Inflammatory macrophage treated with lipopolysaccharide for 4 hours (primary cell): ENCODE measurements at places on chromosomes 5 and 9.

DNA sequence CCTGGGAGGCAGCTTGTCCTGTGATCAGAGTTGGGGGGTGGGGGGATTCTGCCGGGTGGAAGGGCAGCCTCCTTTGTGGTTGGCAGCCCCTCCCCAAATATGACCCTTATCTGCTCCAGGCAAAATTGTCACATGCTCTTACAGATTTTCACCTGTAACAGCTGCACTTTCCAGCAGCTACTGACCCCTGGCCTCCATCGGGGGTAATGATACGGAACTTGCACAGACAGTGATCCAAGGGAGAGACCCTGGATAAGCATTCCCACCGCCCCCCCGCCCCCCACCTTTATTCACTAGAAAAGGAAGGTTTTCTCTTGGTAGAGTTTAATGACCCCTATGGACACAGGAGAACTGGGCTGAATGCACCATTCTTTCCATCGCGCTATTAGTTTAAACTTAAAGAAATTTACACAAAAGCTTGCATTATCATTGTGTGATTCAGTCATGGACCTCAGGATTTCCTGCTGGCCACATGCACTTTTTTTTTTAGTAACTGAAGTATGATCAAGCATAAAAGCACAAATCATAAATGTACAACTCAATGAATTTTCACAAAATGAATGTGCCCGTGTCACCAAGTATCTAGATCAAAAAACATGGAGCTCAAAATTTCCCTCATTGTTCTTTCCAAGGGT, 10.7 kb upstream of the ZBTB34 start:
- no peak for DNase-seq

DNA sequence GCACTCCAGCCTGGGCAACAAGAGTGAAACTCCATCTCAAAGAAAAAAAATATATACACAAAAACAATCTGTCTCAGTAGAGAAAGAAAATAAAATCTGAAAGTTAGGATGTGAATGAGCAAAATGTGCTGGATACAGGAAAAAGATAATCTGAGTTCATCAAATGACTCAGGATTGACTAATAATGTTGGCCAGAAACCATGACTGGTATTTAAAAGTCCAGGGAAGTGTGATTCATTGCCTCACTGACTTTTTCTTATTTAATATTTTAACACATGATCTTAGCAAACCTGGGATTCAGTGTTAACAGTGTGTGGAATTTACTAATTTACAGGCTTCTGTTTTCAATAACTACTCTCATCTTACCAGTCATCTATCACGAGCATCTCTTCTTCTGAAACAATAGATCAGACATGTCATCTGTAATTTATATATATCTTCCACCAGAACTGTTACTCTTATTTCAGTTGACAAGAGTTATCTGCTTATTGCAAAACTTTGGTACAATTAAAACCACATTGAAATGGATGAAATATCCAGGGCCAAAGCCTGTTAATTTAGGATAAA, 256.7 kb downstream of the CDH12 start:
- DNase-seq, result no peak

DNA sequence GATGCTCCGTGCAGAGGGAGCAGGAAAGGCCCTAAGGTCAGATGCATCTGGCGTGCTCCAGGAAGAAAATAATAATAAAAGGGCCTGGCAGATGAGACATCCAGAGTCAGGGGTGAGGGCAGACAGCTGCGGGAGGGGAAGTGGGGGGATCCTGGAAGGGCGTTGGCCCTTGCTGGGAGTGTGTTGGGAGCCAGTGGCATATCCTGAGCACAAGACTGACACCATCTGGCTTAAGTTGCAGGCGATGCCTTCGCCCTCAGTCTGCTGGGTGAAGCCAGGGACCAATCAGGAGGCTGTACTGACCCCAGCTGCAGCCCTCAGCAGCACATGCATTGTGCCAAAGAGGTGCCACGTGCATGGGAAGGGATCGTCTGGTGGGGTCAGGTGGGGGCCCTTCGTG, 3.8 kb downstream of the OR2V2 start:
- DNase-seq, result no peak

GRCh38 chr5:74409166-74409706, 231.3 kb downstream of the ENC1 start:
- DNase-seq, result no peak

DNA sequence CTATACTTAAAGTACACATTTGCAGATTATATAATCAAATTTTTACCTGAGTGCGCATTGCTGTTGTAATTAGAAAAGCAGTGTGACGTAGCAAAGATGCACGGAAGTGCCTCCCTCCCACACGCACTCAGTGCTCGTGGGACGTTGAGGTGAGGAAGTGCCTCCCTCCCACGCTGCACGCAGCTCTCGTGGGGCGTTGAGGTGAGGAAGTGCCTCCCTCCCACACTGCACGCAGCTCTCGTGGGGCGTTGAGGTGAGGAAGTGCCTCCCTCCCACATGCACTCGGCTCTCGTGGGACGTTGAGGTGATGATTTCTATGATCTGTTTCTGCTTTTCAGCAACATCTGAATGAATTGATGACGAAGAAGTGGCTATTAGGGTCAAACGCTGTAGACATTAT, 21.0 kb downstream of the EXOC3 start:
- peak; percentile 47 for DNase-seq

GRCh38 chr9:93126151-93126781, 7.8 kb downstream of the NINJ1 start:
- no peak for DNase-seq

GRCh38 chr9:79858508-79858907, 286.7 kb downstream of the TLE4 start:
- peak; percentile 53 for DNase-seq

DNA sequence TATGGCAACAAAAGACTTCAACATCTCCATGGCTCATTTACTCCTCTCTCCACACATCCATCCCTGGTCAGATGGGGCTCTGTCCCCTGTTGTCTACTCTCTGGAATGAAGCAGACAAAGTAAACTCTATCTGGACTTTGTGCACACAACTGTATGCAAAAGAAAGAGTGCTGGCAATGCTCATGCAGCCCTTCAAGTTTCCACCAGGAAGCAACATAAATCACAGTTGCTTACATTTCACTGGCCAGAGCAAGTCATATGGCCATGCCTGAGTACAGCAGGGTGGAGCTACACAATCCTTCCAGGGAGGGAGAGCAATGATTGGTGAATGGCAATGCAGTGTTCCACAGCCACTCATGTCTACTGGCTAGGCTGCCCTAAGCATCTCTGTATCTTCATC, 12.4 kb upstream of the SHC3 start:
- DNase-seq, result no peak
